ENCODE measurements at places on chromosomes 5 and 9.

GRCh38 chr9:114220061-114220541, 64.8 kb downstream of the COL27A1 start:
- no peak for DNase-seq

GRCh38 chr5:108788142-108788541, 40.4 kb downstream of the FER start:
- no peak for DNase-seq

- no peak for DNase-seq
Measured at GRCh38 chr9:95316274-95316673, 1.2 kb downstream of the FANCC start.

DNA sequence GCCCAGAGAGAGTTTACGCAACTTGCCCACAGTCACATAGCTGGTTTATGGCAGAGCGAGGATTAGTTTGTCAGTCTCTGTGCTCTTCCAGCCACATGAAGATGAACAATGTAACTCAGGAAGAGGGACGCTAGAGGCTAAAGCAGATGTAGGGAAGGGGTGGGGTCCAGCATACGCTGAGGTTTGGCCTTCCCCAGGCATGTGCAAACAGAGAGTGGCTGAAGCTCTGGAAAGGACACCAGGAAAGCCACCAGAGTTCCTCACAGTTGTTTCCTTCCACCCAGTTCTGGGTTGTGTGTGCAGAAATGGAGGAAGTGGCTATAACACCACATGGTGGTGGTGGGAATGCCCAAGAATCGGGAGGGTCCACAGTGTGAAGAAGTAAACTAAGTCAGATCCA, 60.0 kb downstream of the SNX18 start:
- DNase-seq: no peak

DNA sequence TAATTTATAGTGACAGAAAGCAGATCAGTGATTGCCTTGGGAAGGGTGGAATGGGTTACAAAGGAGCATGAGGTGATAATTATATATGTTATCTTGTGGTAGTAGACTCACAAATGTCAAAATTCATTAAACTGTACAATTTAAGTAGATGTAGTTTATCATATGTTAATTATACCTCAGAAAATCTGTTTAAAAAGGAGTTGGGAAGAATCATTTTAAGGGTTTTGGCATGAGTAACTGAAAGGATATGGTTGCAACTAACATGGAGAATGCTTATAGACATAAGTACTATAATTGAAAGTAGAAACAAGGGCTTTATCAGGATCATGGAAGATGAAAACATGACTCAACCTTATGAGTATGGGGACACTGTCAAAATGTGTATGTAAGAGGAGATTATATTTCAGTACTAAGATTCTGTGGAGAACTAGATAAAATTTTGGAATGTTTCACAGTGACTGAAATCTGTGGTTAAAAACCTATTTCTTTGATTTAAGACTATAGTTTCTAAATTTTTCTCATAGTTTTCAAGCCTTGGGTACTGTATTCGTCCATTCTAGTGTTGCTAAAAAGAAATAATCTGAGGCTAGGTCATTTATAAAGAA, 73.3 kb downstream of the FCHO2 start:
- DNase-seq: no peak

DNA sequence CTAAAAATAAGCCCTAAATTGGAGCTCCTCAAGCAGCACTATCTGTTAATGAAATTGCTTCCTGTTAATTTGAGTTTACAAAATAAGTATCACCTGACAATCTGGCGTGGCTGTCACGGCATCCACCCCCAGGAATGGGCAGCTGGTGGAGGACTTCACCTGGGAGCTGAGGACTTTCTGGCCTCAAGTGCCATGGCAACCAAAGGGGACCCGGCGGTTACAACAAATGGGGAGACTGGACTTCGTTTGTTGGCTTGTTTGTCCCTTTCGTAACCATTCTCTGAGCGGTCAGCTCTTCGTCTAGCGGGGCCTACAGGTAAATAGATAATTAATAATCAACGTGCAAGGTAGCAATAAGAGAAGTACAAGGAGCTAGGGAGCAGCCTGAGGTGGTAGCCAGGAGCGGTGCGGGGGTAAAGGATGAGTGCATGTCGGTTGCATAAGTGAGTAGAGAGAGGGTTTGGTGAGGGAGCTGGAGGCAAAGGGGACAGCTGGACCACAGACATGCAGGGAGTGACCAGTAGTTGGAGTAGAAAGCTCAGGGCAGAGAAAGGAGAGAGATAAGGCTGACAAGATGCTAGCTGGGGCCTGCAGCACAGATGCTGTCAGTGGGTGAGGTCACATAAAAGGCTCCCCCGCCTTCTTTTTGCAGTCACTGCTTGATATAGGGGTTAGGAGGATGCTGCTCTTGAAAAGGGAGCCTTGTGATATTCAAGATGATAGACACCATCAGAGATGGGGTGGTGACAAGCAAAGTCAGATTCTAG, 62.5 kb downstream of the HSPA4 start:
- DNase-seq: no peak

All from GM12892 (cell line).